ENCODE measurements at places on chromosomes 5 and 9.

- no peak for DNase-seq
Observed at GRCh38 chr5:11432116-11432515, 472.1 kb downstream of the CTNND2 start.

- DNase-seq, result no peak
Observed at GRCh38 chr9:130711469-130711868, 17.9 kb downstream of the EXOSC2 start.

- no peak for DNase-seq
Observed at GRCh38 chr9:32701321-32702022, 66.0 kb upstream of the TAF1L start.

DNA sequence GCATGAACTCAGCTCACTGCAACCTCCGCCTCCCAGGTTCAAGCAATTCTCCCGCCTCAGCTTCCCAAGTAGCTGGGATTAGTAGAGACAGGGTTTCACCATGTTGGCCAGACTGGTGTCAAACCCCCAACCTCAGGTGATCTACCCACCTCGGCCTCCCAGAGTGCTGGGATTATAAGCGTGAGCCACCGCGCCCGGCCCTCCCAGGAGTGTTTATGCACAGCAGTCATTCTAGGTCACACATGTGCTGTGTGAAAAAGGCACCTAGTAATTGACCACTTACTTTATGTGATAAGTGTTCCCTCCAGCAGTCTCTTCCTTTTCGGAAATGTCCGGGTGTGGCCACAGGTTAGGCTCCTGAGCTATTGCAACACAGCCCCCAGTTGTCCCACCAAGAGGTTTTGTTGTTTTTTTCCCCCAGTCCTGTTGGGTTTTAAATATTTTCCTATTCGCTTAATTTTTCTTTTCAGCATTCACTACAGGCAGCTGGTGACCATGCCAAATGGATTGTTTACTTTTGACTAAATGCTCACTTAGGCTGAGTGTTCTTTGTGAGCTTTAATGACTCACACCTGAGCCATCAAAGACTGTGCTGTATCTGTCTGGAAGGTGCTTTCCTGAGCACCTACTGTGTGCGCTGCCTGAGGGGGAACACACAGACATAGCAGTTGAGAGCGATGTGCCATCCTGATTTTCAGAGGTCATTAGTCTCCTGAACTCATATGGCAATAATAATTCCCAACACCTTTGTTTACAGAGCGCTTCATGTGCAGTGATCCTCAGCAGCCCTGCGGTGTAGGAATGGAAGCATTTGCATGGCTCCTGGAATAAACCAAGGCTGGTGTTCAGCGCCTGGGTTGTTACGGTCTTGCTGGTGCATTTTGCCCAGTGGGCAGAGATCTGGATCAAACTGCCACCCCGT, 94.3 kb downstream of the MVB12B start:
- peak; percentile 83 for DNase-seq

GRCh38 chr5:40277161-40277906, 402.4 kb upstream of the PTGER4 start:
- DNase-seq, result no peak

- DNase-seq, result no peak
Observed at GRCh38 chr5:167634432-167634831, 657.0 kb upstream of the WWC1 start.

DNA sequence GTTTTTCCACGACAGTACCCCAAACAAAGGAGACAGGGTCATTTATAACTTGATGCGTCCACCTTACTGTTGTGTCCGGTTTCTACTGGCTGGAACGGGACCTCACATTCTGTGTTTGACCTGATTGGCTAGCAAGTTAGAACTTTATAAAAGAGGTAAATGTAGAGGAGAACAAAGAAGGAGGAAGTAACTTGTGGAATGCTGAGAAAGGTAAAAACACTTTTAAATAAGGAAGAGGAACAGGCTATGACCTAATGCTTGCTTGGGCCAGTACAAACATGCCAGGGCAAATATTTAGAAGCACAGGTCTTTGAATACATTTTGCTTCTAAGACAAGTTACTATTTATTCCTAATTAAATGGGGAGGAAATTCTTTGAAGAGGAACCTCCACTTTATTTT, 251.6 kb downstream of the KIAA0825 start:
- DNase-seq, result no peak

- no peak for DNase-seq
Observed at GRCh38 chr5:132363431-132364112, 5.9 kb upstream of the SLC22A5 start.

- no peak for DNase-seq
Observed at GRCh38 chr5:40160435-40160834, 519.3 kb upstream of the PTGER4 start.

- DNase-seq, result peak; percentile 12
Observed at GRCh38 chr9:9004810-9005209, 1205.2 kb upstream of the DMAC1 start.

GRCh38 chr9:105148328-105149006, 96.0 kb upstream of the SLC44A1 start:
- no peak for DNase-seq

DNA sequence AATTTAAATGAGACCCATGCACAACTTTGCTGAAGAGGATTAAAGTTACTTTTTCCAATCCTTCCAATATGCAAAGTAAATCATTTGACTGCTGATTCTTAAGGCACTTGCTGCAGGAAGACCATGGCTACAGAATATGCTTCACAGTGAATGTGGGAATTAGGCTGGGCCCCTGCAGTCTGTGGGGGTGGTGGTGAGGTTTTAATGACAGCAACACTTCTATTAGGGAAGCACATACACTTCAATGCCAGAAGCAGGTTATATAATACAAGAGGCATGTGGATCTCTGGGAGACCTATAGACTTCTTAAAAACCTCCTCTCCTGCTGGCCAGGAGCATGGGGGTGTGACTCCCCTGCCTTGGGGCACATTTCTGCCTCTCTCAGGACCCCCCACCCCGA, 124.5 kb upstream of the KLF9 start:
- DNase-seq, result no peak

DNA sequence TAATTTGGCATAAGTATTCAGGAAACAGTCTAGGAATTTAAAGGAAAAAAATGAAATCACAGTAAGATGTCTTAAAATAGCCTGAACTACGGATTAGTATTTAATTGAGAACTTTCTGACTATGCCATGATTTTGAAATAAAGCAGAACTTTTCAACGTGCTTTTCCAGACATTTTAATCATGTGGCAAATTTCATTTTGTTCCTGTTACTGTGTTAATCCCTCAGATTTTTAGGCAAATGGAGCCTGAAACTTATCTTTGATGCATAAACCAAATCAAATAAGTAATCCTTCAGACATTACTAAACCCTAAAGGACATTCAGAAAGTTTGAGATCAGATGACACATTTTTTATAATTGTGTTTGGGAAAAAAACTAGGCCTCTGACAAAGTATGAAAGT, 75.7 kb downstream of the FBN2 start:
- DNase-seq, result no peak

GRCh38 chr9:37920471-37921167, 16.7 kb upstream of the SLC25A51 start:
- no peak for DNase-seq

DNA sequence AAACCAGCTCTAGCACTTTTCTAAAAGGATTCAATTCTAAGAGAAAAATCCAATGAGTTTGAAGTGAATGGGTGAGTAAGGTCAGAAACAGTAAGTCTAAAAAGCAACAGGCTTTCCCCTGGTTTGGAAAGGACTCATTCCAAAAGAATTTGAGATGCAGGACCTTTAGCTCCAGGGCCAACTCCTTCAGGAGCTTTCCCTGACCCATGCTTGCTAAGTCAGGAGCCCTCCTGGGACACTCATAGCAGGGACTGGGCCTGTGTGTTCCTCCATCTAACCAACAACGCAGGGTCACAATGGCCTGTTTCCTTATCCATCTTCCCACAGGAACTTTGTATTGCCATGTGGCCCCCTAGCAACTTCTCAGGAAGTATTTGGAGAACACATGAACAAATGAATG, 198.8 kb downstream of the FRMD3 start:
- DNase-seq, result no peak

DNA sequence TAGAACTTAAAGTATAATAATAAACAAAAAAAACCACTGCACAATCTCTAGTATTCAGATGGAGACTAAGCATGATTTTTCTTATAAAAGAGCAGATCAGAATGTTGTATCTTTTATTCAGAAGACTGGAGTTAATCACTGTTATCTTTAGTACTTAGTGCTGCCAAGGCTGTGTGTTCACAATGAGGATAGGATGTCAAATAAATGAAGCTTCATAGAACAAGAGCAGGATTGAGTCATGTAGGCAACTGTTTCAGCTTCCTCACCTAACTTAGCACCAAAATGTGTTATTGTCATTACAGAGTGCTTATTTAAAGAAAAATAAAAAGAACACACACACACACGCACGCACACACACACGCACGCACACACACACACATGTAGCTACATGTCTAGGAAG, 58.1 kb upstream of the CDKN2B start:
- DNase-seq, result no peak

DNA sequence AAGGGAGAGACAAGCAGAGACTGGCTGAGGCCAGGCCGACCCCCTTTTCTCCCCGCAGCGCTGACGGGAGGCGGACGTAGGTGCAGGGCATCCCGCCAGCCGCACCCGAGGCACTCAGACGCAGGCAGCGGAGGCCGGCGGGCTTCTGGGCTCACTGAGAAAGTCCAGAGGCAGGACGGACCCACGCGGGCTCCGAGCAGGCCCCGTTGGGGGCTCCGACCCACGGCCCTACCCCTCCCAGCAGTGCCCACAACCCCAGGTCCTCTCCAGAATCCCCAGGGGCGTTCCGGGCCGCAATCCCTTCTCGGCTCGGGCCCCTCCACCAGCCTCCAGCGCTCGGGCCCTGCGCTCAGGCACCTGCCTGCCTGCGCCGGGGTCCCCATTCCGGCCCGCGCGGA, 543 bp downstream of the MTMR12 start:
- peak; percentile 47 for DNase-seq

DNA sequence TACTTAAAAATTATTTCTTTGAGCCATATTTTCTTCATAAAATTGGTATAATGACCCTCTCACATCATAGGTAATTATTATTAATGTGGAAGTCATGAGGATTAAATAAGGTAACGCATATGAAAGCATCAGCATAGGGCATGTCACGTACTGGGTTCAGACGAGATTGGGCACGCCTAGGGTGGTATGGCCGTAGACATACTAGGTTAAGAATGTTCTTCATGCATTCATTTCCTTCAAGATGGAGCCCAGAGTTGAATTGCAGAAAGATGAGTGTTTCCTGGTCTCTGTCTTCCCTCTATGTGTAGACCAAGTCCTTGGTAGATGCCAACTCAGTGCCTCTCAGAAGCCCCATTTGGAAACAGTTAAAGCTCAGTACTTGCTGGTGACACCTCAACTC, 174.1 kb upstream of the CLINT1 start:
- no peak for DNase-seq

DNA sequence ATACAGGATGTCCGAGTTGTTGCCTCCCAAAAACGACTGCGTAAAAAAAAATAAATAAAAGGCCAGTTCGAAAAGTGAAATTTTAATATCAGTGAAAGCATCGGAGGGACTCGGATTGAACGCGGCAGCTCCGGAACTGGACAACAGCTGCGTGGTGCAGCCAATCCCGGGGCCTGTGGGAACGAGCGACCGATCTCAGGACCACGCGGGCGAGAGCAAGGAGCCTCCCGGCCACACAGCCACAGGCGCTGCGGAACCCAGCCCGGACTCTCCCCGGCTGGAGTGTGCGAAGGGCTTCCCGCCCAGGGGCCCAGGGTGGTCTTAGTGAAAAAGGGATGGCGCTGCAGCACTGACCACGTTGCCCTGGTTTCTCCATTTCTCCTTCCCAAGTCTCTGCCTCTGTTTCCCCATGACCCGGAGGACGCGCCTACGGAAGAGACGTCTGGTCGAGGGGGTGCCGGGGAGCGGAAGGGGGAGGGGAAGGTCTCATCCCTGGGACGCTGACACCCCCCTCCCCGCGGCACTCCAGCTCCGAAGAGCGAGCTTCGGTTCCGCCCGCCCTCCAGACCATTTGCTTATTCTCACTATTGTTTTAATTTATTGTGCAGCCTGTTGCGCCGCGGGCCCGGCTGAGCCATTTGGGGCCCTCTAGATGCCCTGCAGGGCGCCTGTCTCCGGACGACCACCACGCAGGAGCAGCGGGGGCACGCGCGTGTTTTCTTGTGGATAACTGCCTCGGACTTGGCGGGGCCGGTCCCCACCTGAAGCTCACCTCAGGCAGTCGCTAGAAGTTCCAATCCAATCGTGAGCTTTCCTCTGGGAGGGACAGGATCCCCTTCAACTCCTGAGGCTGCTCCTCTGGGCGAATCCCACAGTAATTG, 303.0 kb downstream of the PARP8 start:
- peak; percentile 75 for DNase-seq

GRCh38 chr9:76701441-76702039, 62.7 kb upstream of the PCA3 start:
- no peak for DNase-seq

- no peak for DNase-seq
Observed at GRCh38 chr5:18752317-18752716, 1118.1 kb downstream of the TAF11L14 start.

DNA sequence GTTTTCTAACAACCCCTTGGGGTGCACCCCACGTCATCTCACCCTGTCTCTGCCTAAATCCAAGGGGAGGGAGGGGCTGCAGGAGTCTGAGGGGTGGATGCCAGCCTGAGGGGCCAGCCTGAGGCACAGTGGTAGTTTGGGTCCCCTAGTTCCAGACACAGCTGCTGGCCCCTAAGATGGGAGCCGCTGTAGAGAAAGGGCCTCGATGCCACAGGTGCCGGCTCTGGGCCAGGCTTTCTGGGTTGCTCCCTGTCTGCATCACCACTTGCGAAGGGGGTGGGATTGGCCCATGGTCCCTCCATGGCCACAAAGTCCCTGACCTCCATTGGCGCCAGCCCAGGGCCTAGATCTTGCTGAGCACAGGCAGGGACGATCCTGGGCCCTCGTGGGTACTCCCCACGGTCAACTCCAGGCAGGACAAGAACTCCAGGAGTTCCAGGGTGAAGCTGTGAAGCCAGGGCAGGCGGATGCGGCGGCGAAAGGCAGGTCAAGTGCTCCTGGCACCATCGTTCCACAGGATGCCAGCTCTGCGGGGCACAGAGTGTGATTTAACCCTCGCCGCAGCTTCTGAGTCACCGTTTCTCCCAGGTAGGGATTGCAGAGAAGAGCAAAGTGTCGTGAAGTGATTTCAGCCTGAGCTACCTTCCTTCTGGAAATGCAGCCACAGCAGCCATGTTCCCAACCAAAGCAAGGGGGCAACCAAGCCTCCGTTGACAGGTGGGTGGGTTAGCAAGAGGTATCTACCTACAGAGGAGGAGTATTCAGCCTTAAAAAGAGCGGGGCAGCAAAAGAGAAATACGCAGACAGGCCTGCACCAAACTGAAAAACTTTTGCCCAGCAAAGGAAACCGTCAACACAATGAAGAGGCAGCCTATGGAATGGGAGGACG, 41.6 kb upstream of the EXOC3 start:
- no peak for DNase-seq

DNA sequence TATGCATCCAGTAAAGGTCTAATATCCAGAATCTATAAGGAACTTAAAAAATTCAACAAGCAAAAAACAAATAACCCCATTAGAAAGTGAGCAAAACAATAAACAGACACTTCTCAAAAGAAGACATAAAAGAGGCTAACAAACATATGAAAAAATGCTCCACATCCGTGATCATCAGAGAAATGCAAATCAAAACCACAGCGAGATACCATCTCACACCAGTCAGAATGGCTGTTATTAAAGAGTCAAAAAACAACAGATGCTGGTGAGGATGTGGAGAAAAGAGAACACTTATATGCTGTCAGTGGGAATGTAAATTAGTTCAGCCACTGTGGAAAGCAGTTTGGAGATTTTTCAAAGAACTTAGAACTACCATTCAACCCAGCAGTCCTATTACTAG, 86.1 kb downstream of the WWC1 start:
- DNase-seq, result no peak

GRCh38 chr9:14220256-14220655, 93.7 kb downstream of the NFIB start:
- no peak for DNase-seq

GRCh38 chr5:40551496-40552491, 127.9 kb upstream of the PTGER4 start:
- DNase-seq, result no peak
